ENCODE measurements at places on chromosomes 2 and 18. TPM values are rescaled to one million over a fixed set of nuclear protein-coding genes. Genes with fewer than 3 reads are reported as not detected.

Gene ITGA4
- 0.33 TPM for total RNA-seq

Gene KIAA2012
- total RNA-seq, result 0.17 TPM

Gene UGT1A8
- total RNA-seq, result not detected

Gene IL18R1
- 1.5 TPM for total RNA-seq

Gene KCNIP3
- total RNA-seq, result 1.1 TPM

Gene DCDC2C
- not detected for total RNA-seq

Gene LDLRAD4
- total RNA-seq, result 0.50 TPM

Gene SEC11C
- 101 TPM for total RNA-seq

Gene CREB1
- total RNA-seq, result 81.4 TPM

Gene NLRC4
- not detected for total RNA-seq

Gene EFHD1
- total RNA-seq, result 0.47 TPM

Gene G6PC2
- total RNA-seq, result not detected

Gene GKN1
- not detected for total RNA-seq

Gene CD207
- not detected for total RNA-seq

Gene ACKR3
- 9.5 TPM for total RNA-seq
